ENCODE measurements at places on chromosomes 2 and 18.

GRCh38 chr2:119486196-119486827, 38.0 kb downstream of the SCTR start:
- no peak for DNase-seq

GRCh38 chr2:85254540-85255300, 73.1 kb downstream of the TGOLN2 start:
- DNase-seq = no peak

DNA sequence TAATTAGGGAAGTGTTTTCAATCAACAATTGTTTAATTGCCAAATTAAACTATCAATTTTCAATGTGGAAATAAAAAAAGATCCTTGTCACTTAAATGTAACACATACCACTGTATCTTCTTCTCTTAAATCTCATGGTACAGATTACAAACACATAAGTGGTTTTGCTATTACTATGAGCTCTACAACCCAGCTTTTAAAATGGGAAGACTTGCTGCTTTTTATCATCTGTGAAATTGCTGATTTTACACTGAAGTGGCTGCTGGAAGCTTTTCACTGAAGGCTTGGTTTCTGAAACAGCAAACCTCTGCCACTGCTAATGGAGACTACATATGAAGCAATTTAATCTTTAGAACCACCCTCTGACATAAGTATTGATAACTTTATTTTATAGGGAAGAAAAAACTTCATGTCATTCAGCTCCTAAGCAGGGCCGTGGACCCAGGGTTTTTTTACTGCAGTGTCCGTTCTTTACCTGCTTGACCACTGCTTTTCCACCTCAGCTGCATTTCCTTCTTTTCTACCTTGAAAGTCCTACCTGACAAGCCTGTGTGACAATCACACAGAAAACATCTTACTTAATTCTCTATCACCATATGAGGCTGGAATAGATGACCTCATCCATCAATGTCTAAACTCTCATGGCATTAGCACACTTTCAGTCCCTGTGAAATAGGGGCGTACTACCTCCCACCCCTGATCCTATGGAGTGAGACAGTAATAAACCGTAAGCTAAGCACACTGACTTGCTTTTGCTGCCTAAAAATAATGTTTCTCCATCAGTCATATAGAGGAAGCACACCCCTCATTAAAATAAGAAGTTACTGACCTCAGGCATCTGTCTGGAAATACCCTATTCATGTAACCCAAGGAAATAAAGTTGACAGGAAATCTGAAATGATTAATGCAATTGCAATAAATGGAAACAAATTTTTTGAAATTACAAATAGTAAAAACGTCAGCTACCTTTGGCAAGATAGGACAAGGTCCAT, 19.2 kb upstream of the SLC8A1 start:
- DNase-seq = no peak

DNA sequence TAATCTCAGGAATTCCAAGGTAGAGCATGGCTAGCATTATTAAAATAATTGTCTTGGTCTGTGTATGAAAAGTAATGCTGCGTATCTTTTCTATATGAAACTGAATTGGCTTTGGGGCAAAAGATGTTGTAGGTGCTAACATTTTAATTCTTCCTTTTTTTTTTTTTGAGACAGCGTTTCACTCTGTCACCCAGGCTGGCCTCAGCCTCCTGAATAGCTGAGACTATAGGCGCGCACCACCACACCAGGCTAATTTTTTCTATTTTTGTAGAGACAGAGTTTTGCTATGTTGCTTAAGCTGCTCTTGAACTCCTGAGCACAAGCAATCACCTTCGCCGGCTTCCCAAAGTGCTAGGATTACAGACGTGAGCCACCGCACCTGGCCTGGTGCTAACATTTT, 172.6 kb upstream of the STON1 start:
- no peak for DNase-seq

GRCh38 chr2:6863792-6864191, 1.9 kb downstream of the CMPK2 start:
- no peak for DNase-seq

DNA sequence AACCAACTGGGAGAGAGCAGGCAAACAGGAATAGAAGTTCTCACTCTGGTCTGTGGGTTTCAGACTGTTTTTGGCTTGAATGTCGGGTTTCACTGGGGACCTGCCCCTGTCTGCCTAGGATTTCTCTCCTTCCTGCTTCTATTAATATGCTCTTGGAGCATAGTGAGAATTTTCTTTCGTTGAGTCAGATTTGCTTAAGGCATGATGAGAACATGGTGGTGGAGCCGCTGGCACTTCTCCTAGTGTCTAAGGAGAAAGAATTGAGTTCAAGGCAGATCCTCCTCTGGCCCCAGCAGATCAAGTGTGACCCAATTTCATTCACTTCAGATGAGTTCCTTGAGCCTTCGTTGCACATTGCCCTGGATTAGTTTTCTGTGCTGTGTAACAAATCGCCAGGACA, 103.9 kb upstream of the HS6ST1 start:
- no peak for DNase-seq

- no peak for DNase-seq
These were observed 38.3 kb upstream of the ST3GAL5 start for GRCh38 chr2:85926931-85927661.

GRCh38 chr18:25350489-25351251, 1.3 kb downstream of the ZNF521 start:
- no peak for DNase-seq

DNA sequence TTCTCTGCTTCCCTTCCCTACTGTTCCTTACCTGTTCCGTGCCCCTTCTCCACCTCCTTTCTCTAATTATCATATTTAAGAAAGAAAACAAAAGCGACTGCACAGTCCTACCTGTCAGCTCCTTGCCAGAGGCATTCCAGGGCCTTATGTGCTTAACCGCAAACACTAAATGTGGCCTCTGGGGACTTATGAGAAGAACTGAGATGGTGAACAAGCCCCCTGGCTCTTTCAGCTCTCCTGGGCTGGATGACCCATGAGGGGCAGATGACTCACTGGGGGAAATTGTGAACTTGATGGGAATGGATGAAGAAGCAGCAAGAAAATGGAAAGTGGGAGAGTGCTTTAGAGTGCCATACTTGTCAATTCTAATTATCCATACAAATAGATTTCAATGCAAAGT, 106.3 kb upstream of the LYPD1 start:
- no peak for DNase-seq

DNA sequence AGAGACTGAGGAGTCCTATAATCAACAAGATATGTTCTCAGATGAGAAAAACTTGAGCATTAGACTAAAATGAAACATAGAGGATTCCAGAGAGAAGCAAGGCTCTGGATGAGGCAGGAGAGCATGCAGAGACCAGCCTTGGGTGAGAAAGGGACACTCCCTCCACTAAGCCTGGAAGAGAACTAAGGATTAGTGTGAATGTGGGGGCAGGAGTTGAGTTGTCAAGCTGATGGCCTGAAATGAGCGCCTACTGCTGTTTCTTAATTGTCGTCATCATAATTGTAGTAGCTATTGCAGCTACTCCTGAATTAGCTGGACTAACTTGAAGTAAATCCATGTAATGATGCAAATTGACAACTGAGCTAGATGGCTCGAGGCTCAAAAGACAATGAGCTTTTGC, 114.1 kb downstream of the PKP4 start:
- DNase-seq = no peak

- DNase-seq = no peak
These were observed 50.2 kb downstream of the ACVR1 start for GRCh38 chr2:157825885-157826284.

DNA sequence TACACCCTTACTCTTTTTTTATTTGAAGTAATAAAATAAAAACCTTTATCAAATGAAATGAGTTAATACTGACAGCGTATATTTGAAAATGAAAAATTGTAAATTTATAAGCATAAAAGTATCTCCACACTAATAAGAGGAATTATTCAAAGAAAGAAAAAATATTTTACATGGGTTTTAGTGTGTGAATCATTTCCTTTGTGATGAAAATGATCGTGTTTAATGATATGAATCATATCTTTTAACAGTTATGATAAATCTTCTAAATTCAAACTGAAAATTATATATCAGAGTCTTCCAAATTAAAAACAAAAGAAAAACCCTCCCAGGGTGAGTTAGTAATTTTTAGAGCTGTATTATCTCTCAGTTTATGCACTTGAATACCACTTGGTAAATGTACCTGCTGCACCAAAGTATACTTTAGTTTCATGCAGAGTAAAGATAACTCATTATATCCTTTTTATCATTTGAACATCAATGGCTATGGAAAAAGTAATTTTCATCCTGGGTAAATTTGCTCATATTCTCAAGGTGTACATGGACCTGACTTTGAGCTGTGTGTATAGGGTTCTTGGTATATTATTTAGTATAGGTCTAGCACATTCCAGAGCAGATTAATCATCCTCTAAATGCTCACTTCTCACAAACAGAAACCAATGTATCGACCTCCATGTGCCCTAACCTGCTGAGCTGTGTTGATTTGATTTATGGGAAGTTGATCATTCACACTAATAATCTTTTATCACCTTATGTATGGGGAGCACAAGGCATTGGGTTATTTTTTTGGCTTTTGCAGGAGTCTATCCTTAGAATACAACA, 98.7 kb upstream of the VWC2L start:
- no peak for DNase-seq

DNA sequence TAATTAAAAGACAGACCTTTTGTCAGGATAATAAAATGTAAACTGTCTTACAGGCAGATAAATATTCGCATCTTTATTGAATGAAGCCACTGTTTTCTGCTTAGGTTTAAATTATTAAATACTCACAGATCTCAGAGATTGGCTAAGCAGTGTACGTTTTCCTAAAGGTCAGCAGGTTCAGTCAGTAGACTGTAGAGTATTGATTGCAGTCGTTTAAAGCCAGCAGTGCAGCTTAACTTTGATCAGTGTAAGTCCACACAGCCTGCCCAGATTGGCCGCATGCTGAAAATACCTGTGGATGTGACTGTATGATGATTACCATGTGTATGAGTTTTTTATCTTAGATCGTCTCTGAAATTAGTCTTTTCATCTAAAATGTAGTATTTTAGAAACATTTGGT, 42.3 kb downstream of the ATP9B start:
- DNase-seq = no peak

- no peak for DNase-seq
These were observed 417.9 kb downstream of the CDH7 start for GRCh38 chr18:66168685-66169235.

- no peak for DNase-seq
These were observed 62.9 kb downstream of the RPL31 start for GRCh38 chr2:101064868-101065549.

DNA sequence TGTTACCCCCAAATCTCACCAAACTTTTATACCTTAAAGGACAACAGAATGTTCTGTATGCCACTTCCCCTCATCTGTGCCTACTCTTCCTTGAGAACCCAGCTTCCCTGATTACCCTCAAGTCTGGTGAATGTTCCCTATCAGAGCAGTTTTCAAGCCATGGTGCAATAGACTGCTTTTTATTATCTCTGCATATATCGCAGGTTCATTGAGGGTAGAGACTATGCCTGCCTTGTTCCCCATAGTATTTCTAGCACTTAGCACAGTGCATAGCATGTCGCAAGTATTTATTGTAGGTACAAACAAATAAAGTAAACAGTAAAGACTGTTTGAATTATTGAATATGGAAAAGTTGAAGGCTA, 146.6 kb downstream of the HAUS1 start:
- no peak for DNase-seq

- DNase-seq = no peak
These were observed 57.6 kb downstream of the PXDN start for GRCh38 chr2:1686784-1687105.

GRCh38 chr2:53108246-53108645, 659.4 kb upstream of the CHAC2 start:
- no peak for DNase-seq

DNA sequence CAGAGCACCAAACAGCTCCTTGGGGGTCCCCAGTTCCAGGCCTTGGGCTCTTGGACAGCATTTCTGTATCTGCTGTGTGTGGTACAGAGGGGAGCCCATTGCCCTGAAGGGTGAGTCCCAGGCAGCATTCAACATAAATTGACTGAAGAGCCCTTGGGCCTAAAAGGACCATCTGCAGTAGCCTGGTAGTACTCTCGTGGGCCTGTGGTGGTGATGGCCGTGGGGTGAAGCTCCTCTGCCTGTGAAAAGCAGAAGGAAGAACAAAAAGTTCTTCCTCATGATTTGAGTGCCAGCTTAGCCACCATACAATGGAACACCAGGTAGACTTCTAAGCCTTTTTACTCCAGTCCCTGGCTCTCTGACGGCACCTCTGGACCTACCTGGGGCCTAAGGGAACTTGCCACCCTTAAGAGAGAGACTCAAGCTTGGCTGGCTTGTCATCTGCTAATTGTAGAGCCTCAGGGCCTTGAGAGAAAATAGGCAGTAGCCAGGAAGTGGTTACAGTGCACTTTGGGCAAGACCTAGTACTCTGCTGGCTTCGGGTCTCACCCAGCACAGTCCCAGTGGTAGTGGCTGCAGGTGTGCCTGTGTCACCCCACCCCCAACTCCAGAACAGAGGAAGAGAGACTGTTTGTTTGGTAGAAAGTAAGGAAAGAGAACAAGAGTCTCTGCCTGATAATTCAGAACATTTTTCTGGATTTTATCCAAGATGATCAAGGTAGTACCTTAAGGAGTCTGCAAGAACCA, 84.6 kb upstream of the CERS6 start:
- no peak for DNase-seq

- no peak for DNase-seq
These were observed 4.2 kb downstream of the CBLN2 start for GRCh38 chr18:72539901-72540300.

DNA sequence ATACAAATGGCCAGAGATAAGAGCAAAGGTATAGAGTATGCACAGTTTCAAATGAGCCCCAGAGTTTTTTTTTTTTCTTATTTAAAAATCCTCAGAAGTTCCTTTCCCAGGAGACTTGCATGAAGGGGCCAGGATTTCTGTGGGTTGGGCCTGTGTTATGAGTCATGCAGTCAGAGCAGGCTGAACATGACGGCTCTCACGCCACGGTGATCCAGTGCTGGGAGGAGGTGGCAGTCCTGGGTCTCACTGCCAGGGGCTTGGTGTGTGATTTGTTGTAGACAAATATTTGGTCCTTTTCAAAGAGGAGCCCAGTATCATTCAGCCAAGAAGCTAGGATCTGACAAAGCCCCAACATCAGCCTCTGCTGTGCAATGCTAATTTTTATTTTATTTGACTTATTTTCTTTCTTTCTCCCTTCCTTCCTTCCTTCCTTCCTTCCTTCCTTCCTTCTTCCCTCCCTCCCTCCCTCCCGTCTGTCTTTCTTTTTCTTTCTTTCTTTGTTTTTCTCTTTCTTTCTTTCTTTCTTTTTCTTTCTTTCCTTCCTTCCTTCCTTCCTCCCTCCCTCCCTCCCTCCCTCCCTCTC, 10.4 kb upstream of the KCNE4 start:
- peak; percentile 45 for DNase-seq

DNA sequence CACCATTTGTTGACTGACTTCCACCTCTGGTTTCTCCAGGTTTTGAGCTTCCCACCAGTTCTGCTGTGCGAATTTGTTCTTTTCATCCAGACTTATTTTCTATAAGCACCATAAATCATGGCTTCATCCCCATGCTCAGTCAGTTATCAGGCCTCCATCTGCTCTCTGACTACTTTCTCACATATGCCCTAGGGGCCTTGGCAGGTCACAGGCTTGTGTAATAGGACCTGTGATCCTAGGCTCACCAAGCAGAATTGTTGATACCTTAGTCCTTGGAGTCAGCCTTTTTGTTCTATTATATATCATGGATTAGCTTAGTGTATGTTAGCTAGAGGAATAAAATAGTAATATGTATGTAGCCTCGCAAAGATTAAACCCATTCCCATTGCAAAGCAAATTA, 284.2 kb upstream of the TANK start:
- DNase-seq = no peak

GRCh38 chr18:2851771-2852170, 5.0 kb downstream of the EMILIN2 start:
- DNase-seq = no peak

- no peak for DNase-seq
These were observed 11.1 kb downstream of the BMP10 start for GRCh38 chr2:68860111-68860510.

- DNase-seq = no peak
These were observed 119.6 kb upstream of the PTPRM start for GRCh38 chr18:7447318-7448028.
